Brain microvascular endothelial cell (primary cell): ENCODE measurements at places on chromosomes 3 and 15.

DNA sequence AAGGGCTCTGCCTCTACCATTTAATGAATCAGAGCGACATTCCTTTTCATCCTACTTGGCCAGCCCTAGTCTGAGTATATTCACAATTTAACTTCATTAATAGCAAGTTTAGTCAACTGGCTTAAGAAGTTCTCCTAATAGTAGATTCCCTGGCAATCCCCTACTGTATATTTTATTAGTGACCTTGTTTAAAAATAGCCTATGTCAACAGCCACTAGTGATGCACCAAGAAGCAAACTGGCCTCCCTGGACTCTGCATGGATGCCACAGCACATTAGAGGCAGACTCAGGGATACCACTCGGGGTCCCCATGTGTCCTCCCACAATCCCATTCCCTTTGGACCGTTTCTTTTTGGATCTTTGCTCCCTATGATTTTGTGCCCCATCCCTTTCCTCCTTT is 83.6 kb downstream of the THSD4 start:
- no peak for DNase-seq

GRCh38 chr3:47404955-47405790 is 24.4 kb downstream of the PTPN23 start:
- no peak for DNase-seq

DNA sequence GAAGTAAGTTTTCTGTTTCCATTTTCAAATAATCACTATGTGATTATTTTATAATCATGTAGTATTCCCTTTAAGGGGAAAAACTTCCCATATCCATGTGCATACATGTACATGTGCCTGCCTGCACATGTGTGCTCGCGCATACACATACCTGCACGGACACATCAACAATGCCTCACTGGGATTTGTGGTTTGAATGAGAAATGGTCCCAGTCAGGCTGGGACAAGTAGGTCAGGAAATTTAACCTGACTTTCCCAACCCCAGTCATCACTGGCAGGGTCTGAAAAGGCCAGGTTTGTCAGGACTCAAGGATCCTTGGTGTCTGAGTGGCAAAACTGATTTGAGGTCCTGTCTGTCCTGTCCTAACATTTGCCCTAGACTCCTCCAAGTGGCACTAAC is 109.3 kb upstream of the MRPS22 start:
- no peak for DNase-seq

DNA sequence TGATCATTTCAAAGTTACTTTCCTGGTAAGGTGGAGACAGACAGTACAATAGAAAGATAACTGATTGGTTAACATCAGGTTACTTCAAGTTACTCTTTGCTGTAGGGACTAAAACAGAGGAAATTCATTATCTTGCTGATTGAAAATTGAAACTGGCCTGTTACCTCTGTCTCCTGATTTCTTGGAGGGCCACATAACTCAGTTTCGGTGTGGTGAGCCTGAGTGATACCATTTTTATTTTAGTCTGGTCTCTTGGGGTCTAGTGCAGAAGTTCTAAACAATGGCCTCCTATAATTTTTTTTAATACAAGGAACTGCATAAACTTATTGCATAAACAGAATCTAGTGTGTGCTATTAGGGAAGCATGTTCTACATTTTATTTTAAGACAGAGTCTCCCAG is 1.2 kb upstream of the ICE2 start:
- no peak for DNase-seq

DNA sequence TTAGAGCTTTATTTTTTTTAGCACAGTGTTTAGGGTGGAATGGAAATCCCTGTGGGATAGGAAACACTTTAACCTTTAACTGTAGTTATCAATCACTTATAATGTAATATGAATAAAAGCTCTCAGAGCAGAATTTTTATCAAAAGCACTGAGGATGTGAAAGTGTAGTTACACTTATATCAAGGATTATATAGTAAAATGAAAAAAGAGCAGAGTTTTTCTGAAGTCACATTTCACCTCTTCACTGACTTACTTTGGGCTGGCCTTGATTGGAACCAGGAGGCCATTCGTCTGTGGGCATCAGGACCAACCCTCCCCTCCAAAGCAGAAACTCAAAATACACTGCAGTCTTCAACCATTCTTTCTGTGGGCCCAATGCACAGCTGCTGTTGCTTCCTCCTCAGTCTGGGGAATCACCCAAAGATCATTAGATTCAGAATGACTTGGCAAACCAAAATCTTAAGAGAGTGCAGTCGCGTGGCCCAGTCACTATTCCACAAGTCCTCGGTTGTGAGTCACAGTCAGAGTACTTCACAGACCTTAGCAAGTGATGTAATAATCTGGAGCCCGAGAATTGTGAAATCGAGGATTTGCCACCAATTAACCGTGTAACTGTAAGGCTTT is 132.6 kb upstream of the COL8A1 start:
- DNase-seq: peak; percentile 96

DNA sequence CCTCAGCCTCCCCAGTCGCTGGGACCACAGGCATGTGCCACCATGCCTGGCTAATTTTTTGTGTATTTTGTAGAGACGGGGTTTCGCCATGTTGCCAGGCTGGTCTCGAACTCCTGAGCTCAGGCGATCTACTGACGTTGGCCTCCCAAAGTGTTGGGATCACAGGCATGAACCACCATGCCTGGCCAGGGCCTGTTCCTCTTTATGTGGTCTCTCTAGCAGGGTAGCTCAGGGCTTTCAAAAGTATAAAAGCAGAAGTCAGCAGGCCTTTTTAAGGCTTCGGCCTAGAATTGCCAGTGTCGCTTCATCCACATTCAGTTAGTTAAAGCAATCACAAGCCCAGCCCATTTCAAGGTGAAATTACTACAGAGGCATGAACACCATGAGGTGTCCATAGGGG is 7.6 kb downstream of the VHL start:
- no peak for DNase-seq

- no peak for DNase-seq
These were observed 39.5 kb upstream of the RAB6B start for GRCh38 chr3:133934996-133935842.

DNA sequence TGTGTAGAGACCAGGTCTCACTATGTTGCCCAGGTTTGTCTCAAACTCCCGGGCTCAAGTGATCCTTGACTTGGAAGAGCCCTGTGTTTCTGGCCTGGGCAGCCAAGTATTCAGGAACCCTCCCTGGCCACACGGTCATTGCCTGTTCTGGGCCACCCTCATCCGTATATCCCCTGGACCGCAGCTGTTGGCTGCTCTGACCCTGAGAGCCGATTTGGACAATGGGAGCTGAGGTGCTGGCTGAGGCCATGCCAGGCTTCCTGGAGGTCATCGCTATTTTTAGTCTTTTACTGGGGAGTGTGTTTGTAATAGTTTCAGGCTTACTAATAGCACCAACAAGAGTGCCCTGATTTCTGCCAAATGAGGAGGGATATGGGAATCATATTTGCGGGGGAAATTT is 60.7 kb downstream of the ADAMTS7 start:
- DNase-seq: no peak

- DNase-seq: no peak
These were observed 43.2 kb downstream of the ADAMTS7 start for GRCh38 chr15:78768096-78768495.

DNA sequence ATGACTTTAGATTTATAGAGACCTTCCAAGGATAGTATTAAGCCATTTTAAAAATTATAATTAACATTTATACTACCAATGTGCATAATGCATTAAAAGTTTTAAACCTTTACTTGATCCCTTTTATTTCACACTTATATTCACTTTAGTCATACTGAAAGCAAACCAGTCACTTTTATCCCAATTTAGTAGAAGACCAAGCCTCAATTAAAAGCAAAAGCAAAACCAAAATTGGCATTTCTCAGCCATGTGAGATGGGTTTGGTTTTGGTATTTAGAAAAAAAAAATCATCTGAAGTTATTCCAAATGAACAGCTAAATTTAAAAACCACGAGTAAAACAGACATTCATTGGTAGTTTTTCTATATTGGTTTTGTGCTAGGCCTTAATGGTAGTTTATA is 249.4 kb downstream of the LPP start:
- no peak for DNase-seq

- DNase-seq: peak; percentile 24
These were observed 86.1 kb downstream of the TJP1 start for GRCh38 chr15:29736012-29736743.

GRCh38 chr3:102415553-102415952 is 19.3 kb upstream of the ZPLD1 start:
- no peak for DNase-seq

- DNase-seq: peak; percentile 45
These were observed 817 bp downstream of the USP3 start for GRCh38 chr15:63504979-63505841.

- DNase-seq: no peak
These were observed 63.9 kb downstream of the CHAC1 start for GRCh38 chr15:41017066-41017735.

DNA sequence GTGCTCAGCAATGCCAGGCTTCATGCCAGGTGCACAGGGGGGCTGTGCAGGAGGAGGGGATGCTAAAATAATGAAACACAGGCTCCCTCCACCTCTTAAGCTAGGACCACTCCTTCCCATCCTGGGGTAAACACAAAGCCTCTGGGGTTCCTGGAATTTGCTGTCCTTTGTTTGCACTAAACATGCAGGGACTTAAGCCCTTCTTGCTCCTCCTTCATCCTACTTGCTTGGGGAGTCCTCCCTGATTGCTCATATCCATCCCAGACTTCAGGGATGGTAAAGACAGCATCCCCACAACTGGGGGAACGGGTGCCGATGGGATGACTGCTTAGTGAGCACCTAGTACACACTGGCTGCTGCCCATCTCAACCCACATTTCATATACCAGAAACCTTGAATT is 5.1 kb downstream of the LINGO1 start:
- DNase-seq: no peak

GRCh38 chr3:133943639-133944141 is 48.0 kb upstream of the RAB6B start:
- DNase-seq: peak; percentile 87

- no peak for DNase-seq
These were observed 177.4 kb upstream of the LINGO1 start for GRCh38 chr15:77810130-77810571.
